ENCODE measurements at places on chromosomes 7 and 10.
A peak's percentile ranks its signal among the peaks of the same experiment; 100 is the strongest.

- no peak for DNase-seq
These were observed 499.0 kb upstream of the KLF6 start for GRCh38 chr10:4283846-4284610.

DNA sequence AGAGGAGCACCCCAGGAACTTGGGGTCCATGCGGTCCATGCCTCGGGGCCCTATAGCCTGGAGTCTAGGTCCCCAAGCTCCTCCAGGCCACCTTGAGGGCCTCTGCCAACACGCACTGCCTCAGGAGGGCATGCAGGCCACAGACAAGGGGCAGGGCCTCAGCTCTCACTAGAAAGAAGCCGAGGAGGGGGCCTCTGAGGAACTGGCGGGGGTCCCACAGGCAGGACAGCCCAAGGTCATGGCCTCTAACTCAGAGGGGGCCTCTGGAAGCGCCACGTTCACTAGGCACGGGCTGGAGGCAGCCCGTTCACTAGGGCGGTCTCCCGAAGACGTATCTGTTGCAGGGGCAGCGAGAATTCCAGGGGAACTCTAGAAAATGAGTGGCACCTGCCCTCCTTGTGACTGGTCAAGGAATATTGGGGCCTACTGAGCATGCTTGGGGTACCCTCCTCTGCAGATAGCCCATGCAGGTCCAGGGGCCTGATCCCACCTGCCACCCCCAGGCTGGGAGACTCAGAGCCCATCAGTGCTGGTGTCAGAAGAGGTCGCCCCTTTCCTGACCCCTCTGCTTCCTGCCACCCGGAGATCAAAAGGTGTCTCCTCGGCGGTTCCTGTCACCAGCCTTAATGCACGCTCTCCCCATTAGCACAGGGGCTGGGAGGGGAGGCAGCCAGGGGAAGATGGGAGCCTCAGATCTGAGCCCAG lies 86.7 kb upstream of the RET start:
- DNase-seq = no peak

DNA sequence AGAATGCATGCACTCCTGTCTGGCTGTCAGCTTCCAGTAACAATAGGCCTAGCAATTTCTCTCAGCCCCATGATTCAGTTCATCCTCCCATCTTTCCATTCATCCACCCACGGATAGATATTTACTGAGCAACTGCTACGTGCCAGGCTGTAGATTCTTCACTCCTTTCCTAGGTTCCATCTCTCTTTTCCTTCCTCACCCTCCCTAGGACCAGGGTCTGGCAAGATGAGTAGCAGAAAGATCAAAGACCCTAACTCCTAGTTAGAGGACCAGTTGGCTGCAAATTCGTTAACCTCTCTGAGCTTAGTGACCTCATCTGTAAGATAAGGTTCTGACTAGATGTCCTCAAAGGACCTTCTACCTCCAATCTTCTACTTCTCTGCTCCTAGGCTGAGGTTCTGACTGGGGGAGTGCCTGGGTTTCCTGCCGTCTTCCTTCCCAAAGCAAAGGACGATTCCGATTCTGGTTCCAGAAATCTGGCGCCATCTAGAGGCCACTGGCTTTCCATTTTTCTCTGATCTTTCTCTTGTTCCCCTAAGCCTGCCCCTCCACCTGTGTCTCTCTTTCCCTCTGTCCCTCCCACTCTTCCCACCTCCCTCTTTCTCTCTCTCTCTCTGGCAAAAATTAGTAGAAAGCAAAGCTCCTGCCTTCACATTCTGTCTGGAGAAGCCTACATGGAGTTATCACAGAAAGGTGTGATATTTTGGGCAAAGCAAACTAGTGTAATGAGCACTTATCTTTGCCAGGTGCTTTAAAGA lies 26.2 kb downstream of the TBATA start:
- DNase-seq = peak; percentile 44

DNA sequence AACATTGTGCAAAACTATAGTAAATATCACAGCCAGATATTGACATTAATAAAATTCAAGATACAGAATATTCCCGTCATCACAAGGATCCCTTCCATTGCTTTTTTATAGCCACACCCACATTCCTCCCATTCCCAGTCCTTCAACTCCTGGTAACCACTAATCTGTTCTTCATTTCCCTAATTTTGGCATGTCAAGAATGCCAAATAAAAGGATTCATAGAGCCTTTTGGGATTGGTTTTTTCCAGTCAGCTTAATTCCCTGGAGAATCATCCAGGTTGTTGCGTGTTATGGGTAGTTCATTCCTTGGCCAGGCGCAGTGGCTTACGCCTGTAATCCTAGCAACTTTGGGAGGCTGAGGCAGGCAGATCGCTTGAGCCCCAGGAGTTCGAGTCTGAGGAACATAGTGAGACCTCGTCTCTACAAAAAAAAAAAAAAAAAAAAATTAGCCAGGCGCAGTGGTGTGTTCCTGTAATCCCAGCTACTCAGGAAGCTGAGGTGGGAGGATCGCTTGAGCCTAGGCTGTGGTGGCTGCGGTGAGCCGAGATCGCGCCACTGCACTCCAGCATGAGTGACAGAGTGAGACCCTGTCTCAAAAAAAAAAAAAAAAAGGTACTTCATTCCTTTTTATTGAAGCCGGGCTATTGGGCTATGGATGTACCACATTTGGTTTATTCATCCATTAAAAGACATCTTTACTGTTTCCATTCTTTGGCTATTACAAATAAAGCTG lies 2.7 kb downstream of the OGDH start:
- DNase-seq = no peak

DNA sequence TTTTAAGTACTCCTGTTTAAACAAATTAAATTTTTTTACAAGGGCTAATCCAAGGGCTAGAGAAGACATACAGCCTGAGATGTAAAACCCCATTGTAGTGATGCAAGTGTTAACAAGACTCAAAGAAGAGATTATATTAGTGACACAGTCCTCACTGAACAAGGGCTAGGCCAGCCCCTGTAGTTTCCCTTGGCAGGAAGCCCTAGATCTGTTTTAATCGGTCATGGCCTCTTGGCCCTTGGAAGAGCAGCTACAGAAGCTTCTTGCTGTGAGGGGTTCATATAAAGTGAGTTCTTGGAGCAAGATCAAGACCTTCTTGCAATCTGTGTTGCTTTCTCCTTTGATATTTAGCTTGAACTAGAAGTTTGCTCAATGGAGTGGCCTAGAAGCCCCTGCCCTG lies 1339.4 kb downstream of the XPNPEP1 start:
- no peak for DNase-seq

- DNase-seq = no peak
These were observed 190.7 kb downstream of the C7orf25 start for GRCh38 chr7:42720991-42721796.

- no peak for DNase-seq
These were observed 2.8 kb downstream of the ZNF22 start for GRCh38 chr10:45003432-45004000.

- no peak for DNase-seq
These were observed 92.9 kb upstream of the SH2B2 start for GRCh38 chr7:102193806-102194205.

GRCh38 chr7:5173496-5173895 lies 16.5 kb upstream of the WIPI2 start:
- DNase-seq = no peak

DNA sequence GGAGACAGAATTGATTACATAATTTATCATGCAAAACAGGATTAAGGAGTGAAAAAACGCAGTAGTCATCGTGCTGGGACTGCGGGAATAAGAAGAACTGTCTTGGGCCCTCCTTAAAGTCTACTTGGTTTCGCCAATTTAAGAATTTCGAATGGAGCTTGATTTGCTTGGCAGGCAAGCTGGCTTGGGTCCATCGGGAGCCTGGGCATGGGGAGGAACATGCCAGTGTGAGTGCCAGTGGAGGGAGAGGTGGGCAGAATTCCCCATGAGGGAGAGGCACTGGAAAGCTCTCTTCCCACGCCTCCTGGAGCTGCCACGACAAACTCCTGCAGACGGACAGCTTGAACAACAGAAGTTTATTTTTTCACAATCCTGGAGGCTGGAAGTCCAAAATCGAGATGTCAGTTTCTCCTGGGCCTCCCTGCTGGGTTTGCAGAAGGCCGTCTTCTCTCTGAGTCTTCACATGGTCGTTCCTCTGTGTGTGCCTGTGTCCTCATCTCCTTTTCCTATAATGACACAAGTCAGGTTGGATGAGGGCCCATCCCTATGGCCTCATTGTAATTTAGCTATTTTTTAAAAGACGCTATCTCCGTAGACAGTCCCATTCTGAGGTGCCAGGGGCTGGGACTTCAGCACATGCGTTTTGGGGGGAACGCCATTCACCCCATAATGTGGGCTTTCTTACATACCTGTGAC lies 528.7 kb upstream of the DPP6 start:
- no peak for DNase-seq

- no peak for DNase-seq
These were observed 51.7 kb downstream of the DIP2C start for GRCh38 chr10:637771-638195.

All from stimulated activated CD4-positive, alpha-beta T cell treated with anti-CD3 and anti-CD28 coated beads, Interleukin-12 subunit alpha, Interleukin-12 subunit beta, amount 100 ng/mL, for 48 hours (primary cell).